Stimulated activated CD4-positive, alpha-beta T cell treated with anti-CD3 and anti-CD28 coated beads, Interleukin-1b, Interleukin-23, amount 100 ng/mL, for 1 hour (primary cell): ENCODE measurements at places on chromosomes 13 and 19.
A peak's percentile ranks its signal among the peaks of the same experiment; 100 is the strongest.

DNA sequence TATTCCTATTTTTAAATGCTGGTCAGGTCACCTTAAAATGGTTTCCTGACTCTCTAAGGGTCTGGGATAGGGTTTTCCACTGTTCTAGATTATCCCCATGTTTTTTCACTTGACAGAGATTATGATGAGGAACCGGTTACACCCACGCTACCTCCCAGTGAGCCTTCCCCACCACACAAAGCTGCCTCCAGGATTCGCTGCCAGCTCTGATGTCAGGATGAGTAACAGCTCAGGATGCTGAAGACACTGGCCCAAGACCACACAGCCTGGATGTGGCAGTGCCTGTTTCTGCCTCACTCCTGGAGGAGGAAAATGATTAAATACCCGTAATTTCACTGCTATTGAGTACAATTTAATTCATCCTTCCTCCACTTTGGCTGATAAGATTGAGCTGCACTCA lies 22.9 kb downstream of the ZNF114 start:
- DNase-seq: no peak

DNA sequence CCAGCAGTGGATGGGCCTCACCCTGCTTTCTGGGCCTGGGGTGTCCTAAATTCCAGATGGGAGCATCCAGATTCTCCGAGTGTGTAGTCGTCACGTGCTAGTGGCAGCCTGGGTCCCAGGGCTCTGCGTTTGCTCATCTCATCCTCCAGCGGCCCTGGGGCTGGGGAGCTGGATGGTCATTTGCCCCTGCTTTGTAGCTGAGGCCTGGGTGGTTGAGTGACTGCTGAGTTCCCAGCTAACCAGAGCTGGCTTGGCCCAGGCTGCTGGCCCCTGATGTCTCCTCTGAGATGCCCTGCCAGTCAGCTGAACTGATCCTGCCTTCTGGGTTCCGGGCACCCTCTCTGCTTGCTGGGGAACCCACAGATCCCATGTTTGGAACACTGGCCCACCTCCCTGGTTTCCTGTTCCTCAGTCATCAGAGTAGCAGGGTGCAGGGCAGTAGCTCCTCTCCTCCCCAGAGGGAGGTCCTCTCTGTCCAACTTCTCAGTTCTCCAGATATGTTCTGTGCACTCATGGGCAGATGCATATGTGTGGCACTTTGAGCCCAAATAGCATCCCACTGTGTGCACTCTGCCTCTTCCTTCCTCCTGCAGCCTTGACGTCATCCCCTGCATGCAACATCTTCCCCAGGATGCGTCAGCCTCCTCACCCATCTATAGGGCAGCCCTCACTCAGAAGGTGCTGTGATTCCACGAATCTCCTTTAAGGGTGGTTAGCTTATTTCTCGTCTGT lies 22.4 kb upstream of the CRTC1 start:
- DNase-seq: no peak

DNA sequence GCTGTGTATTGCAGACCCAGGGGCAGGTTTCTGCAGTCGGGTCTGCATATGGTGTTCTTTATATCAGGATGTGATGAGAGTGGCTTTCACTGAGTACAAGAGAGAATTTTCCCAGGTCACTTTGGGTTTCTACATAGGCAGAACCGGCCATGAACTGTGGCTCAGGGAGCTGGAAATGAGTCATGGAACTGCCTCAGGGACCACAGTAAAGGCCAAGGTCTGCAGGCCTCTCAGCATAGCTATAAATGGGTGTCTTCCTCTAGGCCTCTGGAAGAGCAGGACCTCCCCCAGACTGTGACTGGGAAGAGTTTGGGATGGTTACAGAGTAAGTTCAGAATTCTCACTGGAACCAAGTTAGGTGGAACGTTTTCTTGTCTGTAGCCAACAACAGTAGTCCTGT lies 51.8 kb upstream of the ZNF681 start:
- no peak for DNase-seq

DNA sequence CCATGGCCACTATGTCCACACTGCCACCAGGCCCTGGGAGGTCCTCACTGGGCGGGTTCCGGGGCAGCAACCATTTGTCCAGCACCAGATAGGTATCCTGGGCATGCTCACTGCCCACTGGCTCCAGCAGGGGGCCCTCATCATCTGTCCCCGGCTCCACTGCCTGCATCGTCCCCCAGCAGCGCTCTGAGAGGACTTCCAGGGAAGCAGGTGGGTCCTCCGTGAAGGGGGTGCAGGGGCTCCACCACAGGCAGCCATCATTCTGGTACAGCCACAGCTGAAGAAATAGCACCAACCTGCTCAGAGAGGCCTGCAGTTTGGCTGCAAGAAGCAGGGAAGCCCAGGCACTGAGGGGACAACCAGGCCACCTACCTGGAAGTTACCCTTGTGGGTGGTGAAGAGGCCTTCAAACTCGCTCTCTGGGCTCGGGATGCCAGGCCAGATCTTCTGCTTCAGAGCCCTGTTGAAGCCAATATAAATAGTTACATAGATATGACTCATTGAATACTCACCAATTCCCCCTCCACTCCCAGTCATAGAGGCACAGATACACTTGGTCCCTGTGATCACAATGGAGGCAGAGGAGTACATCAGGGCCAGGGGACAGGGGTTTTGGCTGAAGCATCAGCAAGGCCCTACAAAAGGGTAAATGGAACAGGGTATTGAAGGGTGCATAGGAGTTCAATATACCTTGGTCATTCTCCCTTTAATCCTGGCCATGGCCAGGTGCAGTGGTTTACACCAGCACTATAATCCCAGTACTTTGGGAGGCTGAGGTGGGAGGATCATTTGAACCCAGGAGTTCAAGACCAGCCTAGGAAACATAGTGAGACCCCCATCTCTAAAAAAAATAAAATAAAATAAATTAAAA lies 4.1 kb downstream of the SWSAP1 start:
- no peak for DNase-seq

DNA sequence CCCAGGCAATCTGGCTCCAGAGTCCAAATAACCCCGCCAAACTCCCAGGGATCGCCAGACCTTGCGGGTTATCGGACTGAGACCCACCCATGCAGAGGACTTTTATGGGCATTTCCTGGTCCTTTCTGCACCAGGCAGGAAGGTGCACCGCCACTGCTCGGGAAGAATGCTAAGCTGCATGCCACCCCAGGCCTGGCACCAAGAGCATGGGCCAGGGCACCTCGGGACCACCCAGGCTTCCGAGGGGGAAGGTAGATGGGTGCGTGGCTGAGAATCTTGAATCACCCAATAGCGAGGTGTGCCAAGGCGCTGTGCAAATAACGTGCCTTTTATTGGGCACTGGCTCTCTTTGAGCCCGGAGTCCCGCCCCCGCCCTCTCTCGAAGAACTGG lies 422 bp upstream of the ZNF575 start:
- DNase-seq: no peak

DNA sequence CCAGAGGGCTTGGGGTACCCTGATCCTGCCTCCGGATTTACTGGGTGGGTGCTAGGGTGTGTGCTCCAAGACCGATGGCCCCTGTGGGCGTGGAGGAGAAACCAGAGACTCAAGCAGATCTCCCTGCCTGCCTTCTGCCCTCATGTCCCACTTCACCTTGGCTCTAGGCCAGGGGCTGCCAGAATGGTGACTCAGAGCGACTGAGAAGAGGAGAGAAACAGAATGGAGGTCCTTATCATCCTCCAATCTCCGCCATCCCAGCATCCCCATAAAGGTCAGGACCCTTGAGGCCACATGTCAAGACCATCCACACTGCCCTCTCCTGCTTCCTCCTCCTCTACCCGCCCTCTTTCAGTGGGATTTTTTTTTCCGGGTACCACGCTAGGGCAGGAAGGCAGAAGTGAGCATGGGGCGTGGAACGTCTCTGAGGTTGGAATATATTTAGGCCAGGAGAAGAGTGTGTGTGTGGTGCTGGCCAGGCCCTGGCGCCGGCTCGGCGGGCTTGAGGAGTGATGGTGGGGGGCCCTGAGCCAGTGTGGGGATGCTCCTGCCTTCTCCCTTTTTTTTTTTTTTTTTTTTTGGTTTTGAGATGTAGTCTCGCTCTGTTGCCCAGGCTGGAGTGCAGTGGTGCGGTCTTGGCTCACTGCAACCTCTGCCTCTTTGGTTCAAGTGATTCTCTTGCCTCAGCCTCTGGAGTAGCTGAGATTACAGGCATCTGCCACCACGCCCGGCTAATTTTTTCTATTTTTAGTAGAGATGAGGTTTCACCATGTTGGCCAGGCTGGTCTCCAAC lies 22.3 kb downstream of the IER2 start:
- no peak for DNase-seq

GRCh38 chr19:459724-460511 lies 915 bp downstream of the SHC2 start:
- DNase-seq: no peak

GRCh38 chr19:14056069-14056666 lies 5.7 kb downstream of the PALM3 start:
- no peak for DNase-seq

GRCh38 chr19:31064491-31064890 lies 284.7 kb downstream of the TSHZ3 start:
- no peak for DNase-seq

GRCh38 chr13:26498656-26499601 lies 58.6 kb upstream of the WASF3 start:
- no peak for DNase-seq

- DNase-seq: no peak
Measured at GRCh38 chr19:14198384-14199376, 7.3 kb downstream of the ADGRL1 start.

DNA sequence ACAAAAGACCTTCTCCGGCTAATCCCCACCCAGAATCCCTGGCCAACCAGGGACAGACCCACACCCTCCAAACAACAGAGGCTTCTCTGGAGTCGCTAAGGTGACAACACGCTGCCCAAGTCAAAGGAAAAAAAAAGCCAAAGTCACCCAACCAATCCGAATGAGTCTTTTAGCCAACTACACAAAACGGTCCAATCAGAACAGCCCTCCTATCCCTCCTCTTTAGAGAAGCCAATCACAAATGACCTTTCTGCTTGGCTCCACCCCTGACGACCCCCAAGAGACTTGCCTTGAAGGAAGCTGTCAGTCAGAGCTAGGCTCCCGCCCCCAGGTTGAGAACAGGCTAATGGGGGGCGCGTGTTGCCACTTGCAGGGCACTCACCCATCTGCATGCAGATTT lies 6.6 kb upstream of the FBXW9 start:
- DNase-seq: no peak

- peak; percentile 54 for DNase-seq
Measured at GRCh38 chr19:58544591-58545285, 874 bp downstream of the TRIM28 start.

DNA sequence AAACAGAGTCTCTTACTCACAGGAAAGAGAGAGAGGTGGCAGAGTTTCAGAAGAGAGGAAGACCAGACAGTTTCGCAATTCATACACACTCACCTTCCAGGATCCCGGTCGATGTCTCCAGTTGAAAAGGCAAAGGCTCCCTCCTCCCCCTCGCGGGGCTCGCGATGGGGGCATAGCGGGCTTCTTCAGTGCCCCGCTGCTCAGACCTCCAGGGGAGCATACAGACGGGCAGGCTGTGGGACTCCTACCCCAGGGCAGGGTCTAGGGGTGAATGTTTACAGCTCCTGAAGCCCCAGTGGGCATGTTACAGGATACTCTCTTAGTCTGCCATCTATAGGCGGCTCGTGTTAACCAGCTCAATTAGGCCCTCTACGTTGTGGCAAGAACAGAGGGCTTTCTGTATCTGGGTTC lies 139.2 kb downstream of the SLITRK5 start:
- no peak for DNase-seq

DNA sequence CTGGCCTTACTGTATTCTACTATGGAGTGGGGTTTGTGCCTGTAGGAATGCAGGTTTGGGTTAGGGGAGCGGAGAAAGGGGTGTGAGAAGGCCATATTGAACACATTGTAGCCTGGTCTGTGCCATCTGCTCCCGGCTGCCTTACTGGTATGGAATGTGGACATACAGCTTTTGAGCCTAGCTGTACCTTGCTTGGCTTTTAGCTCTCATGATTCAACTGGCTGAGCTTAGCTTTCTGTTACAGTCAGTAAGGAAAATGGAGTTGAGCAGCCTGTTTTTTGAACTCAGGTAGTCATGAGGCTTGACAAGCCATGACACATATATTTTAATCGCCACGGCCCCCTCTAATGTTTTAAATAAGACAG lies 41.6 kb downstream of the ARHGAP35 start:
- DNase-seq: no peak

GRCh38 chr19:30857388-30857787 lies 485.2 kb downstream of the ZNF536 start:
- DNase-seq: no peak

DNA sequence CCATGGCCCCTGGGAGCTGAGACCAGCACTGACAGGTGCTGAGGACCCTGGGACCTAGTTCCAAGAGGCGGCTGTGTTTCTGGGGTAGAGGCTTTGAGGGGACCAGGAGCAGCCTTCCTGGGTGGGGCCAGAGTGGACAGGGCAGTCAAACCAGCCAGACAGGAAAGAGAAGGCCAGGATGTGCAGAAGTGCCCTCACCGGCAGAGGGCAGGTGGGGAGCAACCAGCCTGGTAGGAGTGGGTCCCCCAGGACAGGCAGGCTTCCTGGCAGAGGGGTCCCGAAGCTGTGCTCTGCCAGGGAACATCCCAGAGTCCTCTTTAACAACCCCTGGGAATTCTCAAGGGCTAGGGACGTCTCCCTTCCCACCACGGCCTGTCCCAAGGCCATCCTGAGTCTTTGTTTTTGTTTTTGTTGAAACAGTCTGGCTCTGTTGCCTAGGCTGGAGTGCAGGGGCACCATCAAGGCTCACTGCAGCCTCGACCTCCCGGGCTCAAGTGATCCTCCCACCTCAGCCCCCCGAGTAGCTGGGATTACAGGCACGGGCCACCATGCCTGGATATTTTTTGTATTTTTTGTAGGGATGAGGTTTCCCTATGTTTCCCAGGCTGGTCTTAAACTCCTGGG lies 3.0 kb upstream of the HIPK4 start:
- no peak for DNase-seq

GRCh38 chr13:77353995-77354394 lies 27.1 kb upstream of the MYCBP2 start:
- no peak for DNase-seq

- DNase-seq: no peak
Measured at GRCh38 chr19:3060857-3061181, 1.5 kb downstream of the TLE5 start.

DNA sequence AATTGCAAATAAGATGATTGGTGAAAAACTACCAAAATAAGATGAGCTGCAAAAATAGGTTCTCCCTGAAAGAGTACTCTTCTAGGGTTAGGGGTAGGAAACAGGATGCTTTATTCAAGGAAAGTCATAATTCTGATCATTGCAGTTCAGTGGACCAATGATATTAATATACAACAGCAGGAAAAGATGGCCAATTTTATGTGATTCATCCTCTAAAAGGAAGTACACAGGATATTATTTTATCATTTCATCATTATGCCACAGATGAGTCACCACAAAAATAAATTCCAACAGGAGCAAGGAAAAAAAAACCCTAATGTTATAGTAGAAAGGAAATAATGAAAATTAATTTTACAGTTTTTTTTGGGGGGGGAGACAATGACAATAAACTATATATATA lies 205.0 kb downstream of the NALCN start:
- no peak for DNase-seq

GRCh38 chr13:110217085-110217484 lies 89.9 kb downstream of the COL4A1 start:
- DNase-seq: no peak
